A549 treated with CpdA at 1 μM for 4 hours (cell line): ENCODE measurements at places on chromosomes 3 and 15. TPM values are rescaled to one million over a fixed set of nuclear protein-coding genes. Genes with fewer than 3 reads are reported as not detected.

The PLSCR2 gene
- total RNA-seq, result not detected in 5 replicates

The PARP16 gene
- total RNA-seq, result 9.1 to 11.3 TPM (median 10.5 TPM) in 5 replicates

The NPAP1 gene
- total RNA-seq, result not detected in 5 replicates

The CLDND1 gene
- 40.5 to 67.3 TPM (median 58.8 TPM) in 5 replicates for total RNA-seq

The C3orf70 gene
- total RNA-seq, result 0.02 TPM in 1 of 5 replicates, not detected in the others

The EPB42 gene
- total RNA-seq, result not detected in 5 replicates

The EDEM1 gene
- 16.7 to 23.8 TPM (median 18.4 TPM) in 5 replicates for total RNA-seq

The TICRR gene
- total RNA-seq, result 12.8 to 15.7 TPM (median 14.9 TPM) in 5 replicates

The GOLGA8G gene
- 0.02 TPM in 1 of 5 replicates, not detected in the others for total RNA-seq

The SLC9C1 gene
- not detected in 5 replicates for total RNA-seq

The PRR20G gene
- total RNA-seq, result 0.05 to 0.21 TPM (median 0.13 TPM) in 4 of 5 replicates, not detected in the other

The SHC4 gene
- total RNA-seq, result 0.66 to 1.6 TPM (median 0.85 TPM) in 5 replicates

The RBPMS2 gene
- total RNA-seq, result 7.1 to 9.5 TPM (median 8.9 TPM) in 5 replicates

The SLC12A1 gene
- not detected in 5 replicates for total RNA-seq

The PPM1M gene
- total RNA-seq, result 4.2 to 5.8 TPM (median 5.2 TPM) in 5 replicates

The GABRR3 gene
- total RNA-seq, result not detected in 5 replicates

The ACVR2B gene
- 2.2 to 3.2 TPM (median 2.7 TPM) in 5 replicates for total RNA-seq

The SLC28A1 gene
- 0.02 to 0.06 TPM (median 0.05 TPM) in 3 of 5 replicates, not detected in the others for total RNA-seq

The FAM227B gene
- total RNA-seq, result 0.73 to 1.5 TPM (median 0.96 TPM) in 5 replicates

The TRIM42 gene
- total RNA-seq, result not detected in 5 replicates

The TMEM266 gene
- total RNA-seq, result 0.05 to 0.10 TPM (median 0.06 TPM) in 3 of 5 replicates, not detected in the others

The MAGI1 gene
- total RNA-seq, result 3.8 to 4.5 TPM (median 4.1 TPM) in 5 replicates

The FBXO45 gene
- total RNA-seq, result 6.8 to 8.2 TPM (median 7.2 TPM) in 5 replicates

The MCTP2 gene
- total RNA-seq, result not detected in 5 replicates

The TEX55 gene
- 0.03 TPM in 1 of 5 replicates, not detected in the others for total RNA-seq

The NLGN1 gene
- total RNA-seq, result not detected in 5 replicates

The CSPG4 gene
- total RNA-seq, result 0.09 to 0.13 TPM (median 0.12 TPM) in 5 replicates

The SI gene
- not detected in 5 replicates for total RNA-seq

The STOML1 gene
- total RNA-seq, result 9.6 to 12.9 TPM (median 12.0 TPM) in 5 replicates

The RMDN3 gene
- total RNA-seq, result 21.1 to 24.4 TPM (median 22.7 TPM) in 5 replicates

The GOLGA8R gene
- 0.11 to 0.28 TPM (median 0.22 TPM) in 5 replicates for total RNA-seq

The SEMA6D gene
- not detected in 5 replicates for total RNA-seq

The NEK10 gene
- 0.84 to 1.5 TPM (median 1.2 TPM) in 5 replicates for total RNA-seq

The SERINC4 gene
- 0.05 to 0.12 TPM (median 0.08 TPM) in 4 of 5 replicates, not detected in the other for total RNA-seq

The TLR9 gene
- 0.08 TPM in 2 of 5 replicates, not detected in the others for total RNA-seq

The SEC62 gene
- total RNA-seq, result 80.2 to 158 TPM (median 94.6 TPM) in 5 replicates

The SCN11A gene
- not detected in 5 replicates for total RNA-seq

The CTXN2 gene
- 0.03 to 0.05 TPM (median 0.04 TPM) in 3 of 5 replicates, not detected in the others for total RNA-seq

The SH2D7 gene
- not detected in 5 replicates for total RNA-seq

The AHSG gene
- 0.09 to 0.12 TPM (median 0.11 TPM) in 3 of 5 replicates, not detected in the others for total RNA-seq

The ATOSA gene
- 8.3 to 10.8 TPM (median 9.7 TPM) in 5 replicates for total RNA-seq

The NEK11 gene
- 3.6 to 4.7 TPM (median 3.7 TPM) in 5 replicates for total RNA-seq

The IQCF5 gene
- total RNA-seq, result not detected in 5 replicates

The TMEM212 gene
- total RNA-seq, result not detected in 5 replicates

The SCN5A gene
- 0.70 to 1.4 TPM (median 0.76 TPM) in 5 replicates for total RNA-seq

The CD80 gene
- total RNA-seq, result not detected in 5 replicates

The SLC28A2 gene
- total RNA-seq, result not detected in 5 replicates

The GRAMD2A gene
- not detected in 5 replicates for total RNA-seq

The ALDH1A2 gene
- total RNA-seq, result 0.19 to 0.75 TPM (median 0.51 TPM) in 3 of 5 replicates, not detected in the others
